Central memory CD4-positive, alpha-beta T cell (primary cell): ENCODE measurements at places on chromosomes 13 and 19.

DNA sequence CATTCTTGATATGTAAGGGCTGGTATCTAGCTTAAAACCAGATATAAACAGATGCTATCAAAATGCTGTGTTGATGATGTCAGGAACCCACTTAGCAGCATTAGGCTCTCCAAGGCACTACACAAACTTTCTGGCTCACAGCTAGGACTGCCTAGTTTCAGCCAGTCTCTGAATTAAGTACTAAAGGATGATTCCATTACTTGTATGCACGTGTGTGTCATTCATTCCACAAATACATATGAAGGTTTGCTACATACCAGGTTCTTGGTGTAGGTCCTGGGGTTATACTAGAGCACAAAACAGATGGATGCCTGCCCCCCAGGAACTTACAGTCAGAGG, 151.5 kb downstream of the RGCC start:
- DNase-seq: no peak

DNA sequence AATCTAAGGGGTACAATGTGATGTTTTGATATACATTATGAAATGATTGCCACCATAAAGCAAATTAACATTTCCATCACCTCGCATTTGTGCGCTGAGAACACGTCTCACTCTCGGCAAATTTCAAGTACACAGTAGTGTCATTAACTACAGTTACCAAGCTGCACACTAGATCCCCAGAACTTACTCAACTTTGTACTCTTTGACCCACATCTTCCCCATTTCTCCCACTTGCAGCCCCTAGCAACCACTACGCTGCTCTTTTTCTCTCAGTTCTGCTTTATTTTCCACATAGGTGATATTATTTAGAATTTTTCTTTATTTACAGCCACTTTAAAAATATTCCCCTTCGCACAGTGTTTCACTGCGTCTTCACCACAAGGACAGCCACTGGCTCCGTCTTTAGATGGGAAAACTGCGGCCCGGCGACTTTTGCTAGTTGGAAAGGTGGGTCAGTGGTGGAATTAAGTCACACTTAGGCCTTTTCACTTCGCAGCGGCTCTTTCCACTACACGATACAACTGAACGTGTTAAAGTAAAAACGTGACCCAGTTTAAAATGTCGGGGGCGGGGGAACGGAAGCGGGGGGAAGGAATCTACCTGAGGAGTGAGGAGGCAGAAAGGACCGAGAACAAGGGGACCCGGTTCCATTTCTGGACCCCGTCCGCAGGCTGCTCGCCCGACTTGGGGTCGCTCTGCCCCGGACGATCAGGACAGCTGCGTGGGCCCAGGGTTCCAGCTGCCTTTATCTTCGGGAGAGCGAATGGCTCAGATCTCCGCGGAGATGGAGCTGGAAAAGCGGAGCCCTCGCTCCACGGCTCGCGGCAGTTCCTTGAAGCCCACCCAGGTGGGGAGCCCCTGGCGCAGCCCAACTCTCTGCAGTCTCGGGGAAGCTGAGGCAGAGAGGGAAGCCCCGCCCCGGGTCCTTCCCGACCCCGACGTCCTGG, 486.1 kb downstream of the UQCRFS1 start:
- DNase-seq: no peak

GRCh38 chr13:108269601-108270328, at the start of gene TNFSF13B:
TNFSF13B (plus strand) TSS chr13:108269718; CDS start chr13:108269896, 178 bp downstream.
- DNase-seq: peak; percentile 24

- no peak for DNase-seq
Measured at GRCh38 chr13:47317356-47317755, 420.5 kb upstream of the HTR2A start.

DNA sequence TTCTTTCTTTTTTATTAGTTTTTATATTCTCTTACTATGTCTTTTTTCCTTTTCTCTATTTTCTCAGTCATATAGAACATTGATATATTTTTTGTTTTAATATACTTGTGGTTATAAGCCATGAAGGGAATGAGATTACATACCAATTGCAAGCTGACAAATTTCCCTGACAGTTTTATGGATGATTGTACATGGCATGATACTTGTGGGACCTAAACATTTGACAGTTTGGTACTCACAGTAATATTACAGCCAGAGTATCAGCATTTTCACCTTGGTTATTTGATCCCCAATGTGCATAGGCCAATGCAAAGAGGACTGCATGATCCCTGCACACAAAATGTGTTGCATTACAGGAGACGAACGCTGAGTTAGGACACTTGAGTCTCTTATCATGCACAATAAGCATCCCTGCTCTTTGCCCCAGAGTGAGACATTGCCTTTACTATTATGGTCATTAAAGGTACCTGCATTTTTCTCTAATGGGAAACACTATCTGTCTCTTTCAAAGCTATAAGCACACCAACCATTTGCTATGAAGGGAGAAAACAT, 713.4 kb upstream of the PCDH20 start:
- DNase-seq: no peak

- no peak for DNase-seq
Measured at GRCh38 chr19:34226036-34226435, 28.3 kb upstream of the GARRE1 start.

DNA sequence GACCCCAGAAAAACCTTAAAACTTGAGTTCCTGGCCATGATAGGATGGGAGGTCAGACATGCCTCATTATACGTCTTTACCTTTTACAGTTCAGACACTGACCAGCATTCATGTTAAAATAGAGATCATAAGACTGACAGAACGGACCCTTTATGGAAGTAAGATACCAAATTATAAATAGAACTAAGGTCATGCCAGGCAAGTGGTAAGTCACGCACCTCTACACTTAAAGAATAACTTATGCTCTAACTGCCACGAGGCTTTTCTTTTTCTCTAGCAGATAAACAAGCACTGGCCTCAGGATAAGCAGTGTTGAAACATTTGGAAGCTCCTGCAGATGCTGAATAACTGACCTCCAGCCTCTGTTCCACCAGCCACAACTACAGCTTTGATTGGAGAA, 28.4 kb downstream of the GPR42 start:
- no peak for DNase-seq

DNA sequence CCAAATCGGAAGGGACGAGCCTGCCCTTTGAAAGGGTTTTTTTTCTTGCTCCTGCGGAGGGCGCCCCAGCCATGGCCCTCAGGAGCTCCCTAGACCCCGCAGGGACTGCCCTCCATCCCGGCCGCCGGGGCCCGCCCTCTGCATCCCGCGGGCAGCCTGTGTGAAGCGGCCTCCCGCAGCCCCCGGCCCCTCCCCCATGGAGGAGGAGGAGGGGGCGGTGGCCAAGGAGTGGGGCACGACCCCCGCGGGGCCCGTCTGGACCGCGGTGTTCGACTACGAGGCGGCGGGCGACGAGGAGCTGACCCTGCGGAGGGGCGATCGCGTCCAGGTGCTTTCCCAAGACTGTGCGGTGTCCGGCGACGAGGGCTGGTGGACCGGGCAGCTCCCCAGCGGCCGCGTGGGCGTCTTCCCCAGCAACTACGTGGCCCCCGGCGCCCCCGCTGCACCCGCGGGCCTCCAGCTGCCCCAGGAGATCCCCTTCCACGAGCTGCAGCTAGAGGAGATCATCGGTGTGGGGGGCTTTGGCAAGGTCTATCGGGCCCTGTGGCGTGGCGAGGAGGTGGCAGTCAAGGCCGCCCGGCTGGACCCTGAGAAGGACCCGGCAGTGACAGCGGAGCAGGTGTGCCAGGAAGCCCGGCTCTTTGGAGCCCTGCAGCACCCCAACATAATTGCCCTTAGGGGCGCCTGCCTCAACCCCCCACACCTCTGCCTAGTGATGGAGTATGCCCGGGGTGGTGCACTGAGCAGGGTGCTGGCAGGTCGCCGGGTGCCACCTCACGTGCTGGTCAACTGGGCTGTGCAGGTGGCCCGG, 815 bp downstream of the MAP3K10 start:
- no peak for DNase-seq

DNA sequence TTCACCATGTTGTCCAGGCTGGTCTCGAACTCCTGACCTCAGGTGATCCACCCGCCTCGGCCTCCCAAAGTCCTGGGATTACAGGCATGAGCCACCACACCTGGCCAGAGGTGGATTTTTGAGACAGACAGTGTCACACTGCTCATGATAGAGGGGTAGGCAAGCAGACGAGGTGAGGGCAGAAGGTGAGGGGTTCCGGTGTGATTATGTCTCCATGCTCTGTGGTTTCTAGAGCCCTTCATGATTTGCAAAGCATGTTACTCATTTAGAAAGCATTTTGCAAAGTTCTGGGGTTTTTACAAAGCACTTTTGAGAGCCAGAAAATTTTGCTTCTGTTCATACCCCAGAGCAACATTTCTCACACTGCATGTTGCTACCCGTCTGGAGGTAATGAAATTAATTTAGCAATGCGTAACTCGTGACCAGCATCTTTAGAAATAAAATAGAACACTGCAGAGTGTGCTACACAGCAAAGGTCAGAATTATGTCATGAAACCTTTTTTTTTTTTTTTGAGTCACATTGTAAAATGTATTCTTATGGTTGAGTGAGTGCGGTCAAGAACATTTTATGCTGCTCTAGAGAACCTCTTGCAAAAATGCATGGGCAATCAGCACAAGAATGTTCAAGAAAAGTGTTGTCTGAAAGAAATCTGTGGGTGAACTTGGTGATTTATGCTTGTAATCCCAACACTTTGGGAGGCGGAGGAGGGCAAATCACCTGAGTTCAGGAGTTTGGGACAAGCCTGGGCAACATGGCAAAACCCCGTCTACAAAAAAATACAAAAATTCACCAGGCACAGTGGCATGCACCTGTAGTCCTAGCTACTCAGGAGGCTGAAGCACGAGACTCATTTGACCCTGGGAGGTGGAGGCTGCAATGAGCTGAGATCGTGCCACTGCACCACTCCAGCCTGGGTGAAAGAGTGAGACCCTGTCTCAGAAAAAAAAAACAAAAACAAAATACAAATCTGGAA, 58.0 kb downstream of the MAP4K1 start:
- DNase-seq: peak; percentile 40

- DNase-seq: no peak
Measured at GRCh38 chr13:28851422-28851821, 31.3 kb downstream of the MTUS2 start.

DNA sequence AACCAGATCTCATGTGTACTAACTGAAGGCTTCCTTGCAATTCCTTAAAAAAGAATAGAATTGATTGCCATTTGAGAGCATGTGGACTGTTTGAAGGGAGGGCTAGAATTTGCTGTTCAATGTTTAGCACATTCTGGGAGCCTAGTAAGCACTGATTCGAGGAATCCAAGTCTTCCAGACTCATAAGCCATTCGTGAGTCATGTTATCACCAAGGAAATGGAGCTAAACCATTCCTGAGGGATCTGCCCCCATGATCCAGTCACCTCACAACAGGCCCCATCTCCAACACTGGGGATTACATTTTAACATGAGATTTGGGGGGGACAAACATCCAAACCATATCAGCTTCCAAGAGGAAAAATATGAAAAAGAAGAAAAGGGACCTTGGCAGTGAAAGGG, 276.4 kb downstream of the KCNRG start:
- no peak for DNase-seq

DNA sequence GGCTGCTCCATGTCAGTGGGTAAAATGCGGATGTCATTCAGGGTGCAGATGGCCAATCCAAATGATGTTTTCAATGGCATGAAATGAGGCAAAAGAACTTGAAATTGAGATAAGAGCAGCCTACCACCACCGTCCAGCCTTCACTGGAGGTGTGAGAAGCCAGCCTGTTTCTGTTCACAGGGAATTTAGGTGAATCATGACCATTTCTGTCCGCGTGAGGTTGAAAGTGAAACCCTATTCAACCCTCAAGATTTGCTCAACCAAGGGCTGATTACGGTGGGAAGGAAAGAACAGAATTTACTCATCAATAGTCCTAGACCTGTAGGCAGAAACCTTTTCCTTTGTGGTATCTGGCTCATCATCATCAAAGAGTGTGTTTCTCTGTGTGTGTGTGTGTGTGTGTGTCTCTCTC, 370.7 kb downstream of the COG6 start:
- DNase-seq: peak; percentile 22

DNA sequence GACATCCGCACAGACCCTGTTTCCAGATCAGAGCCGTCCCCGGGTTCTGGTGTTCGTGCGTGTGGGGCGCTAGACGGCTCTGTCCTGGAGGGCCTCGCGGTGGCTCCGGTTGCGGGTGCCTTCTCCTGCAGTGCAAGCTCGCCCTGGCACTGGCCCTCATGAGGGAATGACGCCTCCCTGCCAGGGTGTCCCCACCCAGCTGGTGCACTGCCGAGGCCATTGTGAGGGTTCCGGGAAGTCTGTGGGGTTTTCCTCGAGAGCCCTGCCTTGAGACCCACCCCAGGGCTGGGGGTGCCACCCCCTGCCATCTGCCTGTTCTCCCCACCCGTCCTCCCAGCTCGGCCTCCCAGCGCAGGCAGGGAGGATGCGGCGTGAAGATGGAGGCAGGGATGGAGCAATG, 19.2 kb upstream of the GNA15 start:
- DNase-seq: no peak

GRCh38 chr19:1223018-1223855, 14.6 kb downstream of the CBARP start:
- no peak for DNase-seq

- DNase-seq: no peak
Measured at GRCh38 chr19:3708207-3708931, at the start of gene TJP3. TJP3 (plus strand) TSS chr19:3708384; CDS start chr19:3728433, 20,049 bp downstream.

- DNase-seq: no peak
Measured at GRCh38 chr19:5202553-5202952, 138.1 kb downstream of the PTPRS start.

DNA sequence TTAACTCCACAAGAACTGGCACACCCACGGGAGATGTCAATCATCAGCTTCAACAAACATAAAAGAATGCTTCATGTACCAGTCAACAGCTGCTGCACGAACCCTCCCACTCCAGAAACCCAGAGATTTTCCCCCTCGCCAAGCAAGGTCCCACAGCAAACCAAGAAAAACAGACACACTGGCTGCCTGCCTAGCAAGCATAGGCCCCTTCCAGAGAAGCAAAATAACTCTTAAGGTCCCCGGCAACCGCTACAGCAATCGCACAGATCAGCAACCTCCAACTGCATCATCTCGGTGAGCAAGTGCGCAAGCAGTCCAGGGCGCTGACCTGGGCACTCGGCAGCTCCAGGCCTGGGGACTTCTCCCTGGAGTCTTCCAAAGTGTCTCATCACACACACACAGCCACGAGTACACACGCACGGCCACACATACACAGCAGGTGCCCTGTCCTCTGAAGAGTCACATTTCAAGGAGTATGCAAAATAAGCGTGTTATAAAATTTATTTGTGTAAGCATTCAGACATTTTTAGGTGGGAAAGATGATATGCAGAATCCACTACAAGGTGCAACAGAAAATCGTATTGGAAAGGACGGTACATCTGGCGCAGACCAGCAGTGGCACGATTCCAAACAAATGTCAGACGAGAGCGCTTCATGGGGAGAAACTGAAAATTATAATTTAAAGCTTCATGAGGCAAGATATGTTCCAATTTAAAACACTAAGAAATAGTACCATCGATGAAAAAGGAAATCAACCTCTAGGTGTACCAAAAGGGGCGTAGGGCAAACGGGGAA, 125.0 kb downstream of the STK24 start:
- DNase-seq: no peak

GRCh38 chr13:44307255-44307654, 66.4 kb upstream of the SERP2 start:
- no peak for DNase-seq

DNA sequence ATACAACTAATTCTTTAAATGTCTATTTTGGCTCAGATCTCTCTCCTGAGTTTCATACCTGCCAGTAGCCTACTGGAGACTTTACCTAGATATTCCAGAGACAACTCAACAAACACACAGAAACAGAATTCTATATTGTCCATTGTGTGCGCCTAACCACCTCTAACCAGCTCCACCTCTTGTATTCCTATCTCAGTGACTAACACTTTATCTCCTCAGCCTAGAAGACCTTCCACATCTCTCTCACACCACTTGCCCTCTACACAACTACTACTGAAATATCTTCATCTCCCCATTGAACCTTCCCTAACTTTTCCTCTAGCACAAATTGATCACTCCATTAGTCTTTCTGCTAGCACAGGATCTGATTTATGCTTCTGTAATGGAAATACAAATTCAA, 6.7 kb downstream of the VWA8 start:
- DNase-seq: no peak
